ENCODE measurements at places on chromosomes 7 and 10.

DNA sequence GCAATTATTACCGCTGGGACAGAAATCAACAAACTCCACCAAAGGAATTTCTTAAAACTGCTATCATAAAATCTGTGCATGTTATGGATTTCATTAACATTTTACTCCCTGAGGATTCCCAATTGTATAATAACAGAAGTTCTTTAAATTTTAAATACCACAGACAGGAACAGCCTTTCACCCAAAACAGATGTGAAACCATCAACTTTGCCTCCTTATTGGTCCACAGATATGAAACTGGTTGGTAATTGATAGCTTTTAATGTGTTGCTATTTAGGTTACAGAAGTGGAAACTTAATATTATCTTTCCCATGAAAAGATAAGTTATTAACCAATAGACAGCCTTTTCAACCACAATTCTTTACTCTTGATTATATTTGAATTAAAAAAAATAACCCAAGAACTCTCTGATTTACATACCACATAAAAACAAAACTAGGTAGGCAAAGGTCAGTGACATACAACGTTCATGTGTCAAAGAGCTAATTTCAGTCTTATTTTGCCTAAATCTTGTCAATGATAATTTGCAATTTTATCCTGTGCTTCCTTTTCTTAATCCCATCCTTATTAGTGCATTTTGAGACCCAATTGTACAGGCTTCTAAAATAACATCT lies 90.0 kb downstream of the NRP1 start:
- no peak for DNase-seq

GRCh38 chr7:158646766-158647474 lies 57.7 kb downstream of the NCAPG2 start:
- DNase-seq, result no peak

DNA sequence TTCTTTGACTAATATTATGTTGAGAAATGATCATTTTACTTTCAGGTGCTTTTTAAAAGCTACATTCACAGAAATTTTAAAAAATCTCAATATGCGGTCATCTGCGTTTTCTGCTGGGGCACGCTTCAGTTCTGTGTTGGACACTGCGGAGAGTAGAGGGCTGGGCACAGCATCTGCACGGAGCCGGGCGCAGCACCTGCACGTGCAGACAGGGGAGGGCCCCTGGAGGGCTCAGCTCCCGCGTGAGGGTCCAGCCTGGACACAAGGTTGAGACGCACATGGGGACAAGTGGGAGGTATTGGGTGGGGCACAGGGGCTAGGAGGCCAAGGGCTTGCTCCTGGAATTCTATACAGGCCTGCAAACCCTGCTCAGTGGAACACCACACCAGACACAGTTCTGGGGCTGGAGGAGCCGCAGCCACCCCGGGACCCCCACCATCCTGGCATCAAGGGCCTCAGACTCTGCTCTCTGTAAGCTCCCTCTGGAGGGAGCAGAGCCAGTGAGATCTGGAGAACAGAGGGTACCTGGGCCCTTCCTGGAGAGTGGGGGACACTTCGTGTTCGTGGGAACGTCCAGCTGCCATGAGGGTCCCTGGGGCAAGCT lies 20.4 kb upstream of the FAM20C start:
- no peak for DNase-seq

GRCh38 chr7:158431941-158432347 lies 155.7 kb downstream of the PTPRN2 start:
- DNase-seq, result no peak

- DNase-seq, result no peak
These were observed 805 bp downstream of the RASGEF1A start for GRCh38 chr10:43265799-43266721.

DNA sequence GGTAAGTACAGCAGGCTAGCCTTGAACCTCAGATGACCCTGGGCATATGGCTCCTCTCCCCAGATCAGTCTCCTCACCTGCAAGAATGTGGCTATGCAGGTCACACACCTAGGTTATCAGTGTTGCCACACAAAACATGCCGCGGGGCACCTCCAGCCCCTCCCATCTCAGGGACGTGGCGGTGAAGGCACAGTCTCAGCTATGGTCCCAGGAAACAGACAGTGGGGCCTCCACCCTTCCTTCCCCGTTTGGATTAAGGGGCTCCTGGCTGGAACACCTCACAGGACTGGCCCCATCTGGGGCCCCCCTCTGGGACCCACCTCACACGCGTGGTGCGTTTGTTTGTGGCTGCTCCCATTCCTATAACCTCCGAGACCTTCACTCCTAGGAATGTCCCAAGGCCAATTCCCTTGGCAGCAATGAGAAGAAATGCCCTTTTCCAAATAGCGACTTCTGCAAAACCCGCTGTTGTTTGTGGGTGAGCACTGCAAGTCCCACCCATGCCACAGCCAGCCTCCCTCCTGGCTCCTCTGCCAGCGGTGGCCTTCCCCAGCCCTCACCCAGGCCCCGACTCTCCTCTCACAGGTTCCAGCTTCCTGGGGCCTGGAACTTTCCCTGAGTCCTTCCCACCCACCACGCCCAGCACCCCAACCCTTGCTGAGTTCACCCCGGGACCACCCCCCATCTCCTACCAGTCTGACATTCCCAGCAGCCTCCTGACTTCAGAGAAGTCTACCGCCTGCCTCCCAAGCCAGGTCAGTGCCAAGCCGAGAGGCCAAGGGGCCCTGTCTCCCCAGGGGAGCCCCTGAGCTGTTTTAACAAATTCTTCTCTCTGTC lies 17.1 kb downstream of the ZMIZ2 start:
- DNase-seq, result no peak

DNA sequence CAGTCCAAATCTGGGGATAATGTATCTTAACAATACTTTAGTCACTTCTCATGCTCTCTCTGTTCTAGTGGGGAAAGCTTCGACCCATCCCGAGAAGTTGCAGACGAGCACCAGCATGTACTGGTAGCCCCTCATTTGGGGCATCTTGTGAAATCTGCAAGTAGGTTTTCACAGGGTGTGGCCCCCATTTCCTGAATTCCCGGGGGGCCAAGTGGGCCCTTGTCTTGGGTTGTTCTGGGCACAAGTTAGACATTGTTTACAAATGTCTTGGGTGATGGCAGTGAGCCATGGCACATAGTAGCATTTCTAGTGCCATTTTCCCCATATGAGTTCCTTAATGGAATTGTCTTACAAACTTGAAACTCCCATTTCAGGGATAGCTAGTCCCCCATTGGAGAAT lies 216.7 kb upstream of the KCND2 start:
- no peak for DNase-seq

GRCh38 chr10:96228408-96228994 lies 42.9 kb downstream of the BLNK start:
- no peak for DNase-seq

GRCh38 chr10:18231480-18231879 lies 91.3 kb downstream of the CACNB2 start:
- no peak for DNase-seq
